HS-5 (cell line): ENCODE measurements at places on chromosomes 3 and 15.
A peak's percentile ranks its signal among the peaks of the same experiment; 100 is the strongest.

DNA sequence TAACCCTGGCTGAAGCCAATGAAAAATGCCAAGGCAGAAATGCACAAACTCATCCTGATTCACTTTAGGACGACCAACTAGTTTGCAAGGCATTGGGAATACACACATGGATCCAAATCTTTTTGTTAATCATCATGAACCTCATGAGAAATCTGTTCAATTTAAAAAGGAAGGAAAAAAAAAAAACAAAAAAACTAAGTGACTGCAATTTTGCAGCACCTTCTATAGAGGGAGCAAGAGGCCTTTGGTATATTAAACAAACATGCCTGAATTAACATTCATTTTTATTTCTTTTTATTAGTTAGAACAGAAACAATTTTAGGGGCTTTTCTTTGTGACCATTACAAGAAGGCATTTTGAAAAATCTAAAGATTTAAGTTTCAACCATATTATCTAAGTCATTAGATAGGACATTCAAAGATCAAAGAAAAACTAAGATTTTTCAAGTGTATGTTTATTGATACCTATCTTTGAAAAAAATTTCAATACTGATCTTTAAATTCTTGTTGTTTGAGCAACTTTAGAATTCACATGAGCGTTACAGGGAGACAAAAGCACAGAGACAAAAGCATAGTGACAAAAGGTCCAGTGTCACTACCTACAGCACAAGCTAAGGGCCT lies 182.4 kb downstream of the CBLB start:
- peak; percentile 10 for DNase-seq

DNA sequence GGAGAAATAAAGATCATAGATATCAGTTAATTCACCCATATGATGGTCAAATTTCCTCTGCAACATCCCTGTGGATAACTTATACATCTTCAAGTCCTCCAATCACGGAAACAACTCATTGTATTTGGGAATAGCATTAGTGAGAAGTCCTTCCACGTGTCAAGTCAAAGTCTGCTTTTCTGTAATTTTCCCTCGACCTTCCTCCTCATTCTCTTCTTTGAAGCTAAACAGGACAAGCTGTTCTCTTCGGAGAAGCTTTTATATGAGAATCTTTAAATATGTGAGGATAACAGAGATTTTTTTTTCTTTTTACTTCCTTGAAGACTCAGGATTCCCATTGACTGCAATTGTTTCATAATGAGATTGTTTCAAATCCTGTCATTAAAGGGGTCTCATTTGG lies 230.4 kb downstream of the ZPLD1 start:
- no peak for DNase-seq

- DNase-seq = no peak
Observed at GRCh38 chr3:70815817-70816216, 503.4 kb upstream of the MDFIC2 start.

DNA sequence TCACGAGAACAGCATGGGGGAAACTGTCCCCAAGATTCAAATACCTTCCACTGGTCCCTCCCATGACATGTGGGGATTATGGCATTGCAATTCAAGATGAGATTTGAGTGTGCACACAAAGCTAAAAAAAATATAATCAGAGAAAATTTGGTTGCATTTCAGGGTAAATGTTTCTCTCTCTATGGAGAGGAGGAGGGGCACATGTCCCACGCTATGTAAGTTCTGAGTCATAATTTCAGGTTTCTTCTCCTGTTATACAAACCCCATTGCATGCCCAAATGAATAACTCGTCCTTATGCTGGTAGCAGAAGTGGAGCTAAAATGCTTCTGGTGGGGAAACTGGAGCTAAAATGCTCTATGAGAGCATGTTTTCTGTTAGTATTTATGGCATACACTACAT lies 209.7 kb upstream of the DCBLD2 start:
- no peak for DNase-seq

GRCh38 chr3:197811343-197811742 lies 20.3 kb downstream of the LRCH3 start:
- DNase-seq = no peak

GRCh38 chr3:100210772-100211135 lies 50.0 kb upstream of the TBC1D23 start:
- no peak for DNase-seq

- no peak for DNase-seq
Observed at GRCh38 chr3:46098319-46098761, 71.1 kb upstream of the XCR1 start.

GRCh38 chr15:50944672-50945071 lies 36.2 kb downstream of the AP4E1 start:
- no peak for DNase-seq

DNA sequence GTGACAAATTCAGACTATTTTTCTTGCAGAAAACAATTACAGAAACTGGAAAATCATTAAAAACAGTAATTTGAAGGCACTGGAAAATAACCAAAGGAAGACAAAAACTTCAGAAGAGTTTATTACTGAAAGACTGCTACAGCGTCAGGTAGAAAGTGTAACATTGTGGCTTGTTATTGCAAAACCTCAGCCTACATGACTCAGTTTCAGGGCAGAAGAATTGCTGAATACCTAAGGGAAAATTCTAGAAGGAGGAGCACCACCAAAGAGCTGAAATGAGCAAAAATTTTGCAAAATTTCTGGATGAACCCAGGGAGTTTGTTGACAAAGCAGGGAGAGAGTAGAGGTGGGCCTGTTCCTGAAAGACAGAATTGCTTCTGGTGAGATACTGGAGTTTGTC lies 219.6 kb downstream of the C3orf38 start:
- DNase-seq = no peak

DNA sequence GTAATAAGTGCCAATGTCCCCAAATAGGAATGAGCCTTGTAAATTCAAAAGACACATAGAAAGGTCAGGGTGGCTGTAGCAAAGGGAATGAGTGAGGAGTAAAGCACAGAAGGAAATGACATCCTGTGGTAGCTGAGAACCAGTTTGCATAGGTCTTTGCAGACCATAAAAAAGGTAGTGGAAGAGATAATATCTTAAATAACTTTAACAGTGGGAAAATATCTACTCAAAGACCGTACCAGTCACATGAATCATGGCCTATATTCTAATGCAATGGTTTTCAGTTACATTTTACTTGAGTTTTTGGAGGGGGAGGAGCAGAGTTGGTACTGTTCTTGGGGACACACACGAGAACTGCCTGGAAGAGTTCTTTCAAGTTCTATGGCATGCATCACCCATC lies 297.3 kb upstream of the ADAMTS9 start:
- no peak for DNase-seq

DNA sequence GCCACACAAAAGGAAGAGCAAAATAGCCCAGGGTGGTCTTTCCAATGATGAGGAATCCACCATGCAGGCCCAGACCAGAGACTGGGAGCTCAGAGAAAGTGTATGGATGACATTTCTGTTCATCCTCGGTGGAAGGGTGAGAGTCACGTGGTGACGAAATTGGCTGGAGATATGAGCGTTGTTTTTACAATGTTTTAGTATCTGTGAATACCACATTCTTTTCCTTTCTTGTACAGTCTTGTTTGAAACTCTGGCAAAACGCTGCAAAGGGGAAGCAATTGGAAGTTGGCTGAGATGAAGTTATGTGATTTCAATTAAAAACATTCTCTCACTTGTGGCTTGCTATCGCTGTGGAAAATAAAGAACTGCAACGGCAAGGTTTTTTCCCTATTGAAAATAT lies 137.5 kb downstream of the MAGI1 start:
- DNase-seq = no peak

- DNase-seq = no peak
Observed at GRCh38 chr15:40283615-40284300, 894 bp upstream of the ANKRD63 start.

- no peak for DNase-seq
Observed at GRCh38 chr15:48962662-48963523, 826 bp downstream of the SHC4 start.

DNA sequence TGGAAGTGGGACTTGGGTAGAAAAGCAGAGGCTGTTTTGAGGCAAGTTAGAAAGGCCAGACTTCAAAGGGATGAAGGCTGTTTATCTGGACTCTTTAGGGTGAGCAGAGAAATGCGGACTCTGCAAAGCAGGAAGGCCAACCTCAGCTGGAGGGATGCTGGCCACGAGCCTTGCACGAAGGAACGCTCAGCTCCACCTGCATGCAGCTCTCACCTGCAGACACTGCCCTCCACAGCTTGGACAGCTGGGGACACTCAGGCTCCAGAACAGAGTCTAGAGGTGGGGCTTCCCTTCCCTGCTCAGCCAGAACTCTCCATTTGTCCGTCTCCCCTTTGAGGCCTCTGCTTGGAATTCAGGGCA lies 229.7 kb downstream of the ADAMTS17 start:
- no peak for DNase-seq

DNA sequence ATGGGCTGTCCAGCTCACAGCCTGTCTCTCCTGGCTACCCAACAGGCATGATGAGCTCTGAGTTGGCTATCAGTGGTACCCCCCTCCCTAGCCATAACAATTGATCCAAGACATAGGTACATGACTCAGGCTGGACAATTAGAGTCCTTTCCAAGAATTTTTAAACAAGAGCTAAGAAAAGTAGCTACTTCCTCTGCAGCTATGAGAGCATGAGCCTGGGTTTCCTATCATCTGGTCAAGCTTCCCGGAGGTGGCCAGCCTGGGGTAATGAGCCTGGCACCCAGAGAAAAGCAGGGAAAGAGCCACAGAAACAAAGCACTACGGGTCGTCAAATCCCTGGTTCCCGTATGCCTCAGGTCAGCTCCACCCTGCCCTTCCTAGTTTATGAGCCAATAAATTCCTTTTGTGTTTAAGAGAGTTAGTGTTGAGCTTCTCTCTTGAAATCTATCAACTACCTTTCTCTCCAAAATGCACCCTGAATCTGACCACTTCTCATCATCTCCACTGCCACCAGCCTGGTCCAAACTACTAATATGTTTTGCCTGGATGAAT lies 2.3 kb upstream of the SLC51B start:
- no peak for DNase-seq

DNA sequence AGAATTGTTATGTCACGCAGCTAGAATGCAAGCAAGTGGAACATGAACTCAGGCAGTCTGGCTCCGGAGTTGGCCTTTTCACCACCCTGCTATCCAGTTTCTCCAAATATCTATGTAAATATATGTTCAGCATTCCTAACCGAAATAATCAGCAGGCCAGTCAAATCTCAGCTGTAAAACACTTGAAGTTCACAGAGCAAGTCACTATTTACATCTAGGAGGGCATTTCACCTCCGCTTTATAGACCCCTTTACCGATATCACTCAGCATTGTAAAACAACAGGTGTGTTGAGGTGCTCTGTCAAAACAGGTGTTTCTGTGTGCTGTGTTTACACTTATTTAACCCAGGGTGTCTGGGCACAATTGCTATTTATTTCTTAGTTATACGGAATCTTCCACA lies 12.2 kb upstream of the HES1 start:
- DNase-seq = no peak
